ENCODE measurements at places on chromosomes 1 and 21.

GRCh38 chr1:220841293-220841692 lies 38.0 kb upstream of the HLX start:
- no peak for DNase-seq

DNA sequence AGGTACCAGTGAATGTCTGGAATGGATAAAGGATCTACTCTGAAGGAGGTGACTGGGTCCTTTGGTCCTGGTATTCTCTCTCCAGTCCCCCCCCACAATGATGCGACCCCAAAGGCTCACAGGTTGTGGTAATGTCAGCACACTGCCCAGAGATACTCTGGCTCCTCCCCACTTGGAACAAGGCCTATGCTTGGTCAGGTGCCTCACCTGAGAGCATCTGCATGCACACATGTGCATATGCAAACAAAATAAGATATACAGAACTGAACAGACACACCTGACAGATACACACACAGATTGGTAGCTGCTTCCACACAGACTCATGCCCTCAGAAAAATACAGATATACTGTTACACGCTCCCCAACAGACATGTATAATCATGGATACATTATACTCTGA lies 33.5 kb downstream of the DMAP1 start:
- DNase-seq, result no peak

DNA sequence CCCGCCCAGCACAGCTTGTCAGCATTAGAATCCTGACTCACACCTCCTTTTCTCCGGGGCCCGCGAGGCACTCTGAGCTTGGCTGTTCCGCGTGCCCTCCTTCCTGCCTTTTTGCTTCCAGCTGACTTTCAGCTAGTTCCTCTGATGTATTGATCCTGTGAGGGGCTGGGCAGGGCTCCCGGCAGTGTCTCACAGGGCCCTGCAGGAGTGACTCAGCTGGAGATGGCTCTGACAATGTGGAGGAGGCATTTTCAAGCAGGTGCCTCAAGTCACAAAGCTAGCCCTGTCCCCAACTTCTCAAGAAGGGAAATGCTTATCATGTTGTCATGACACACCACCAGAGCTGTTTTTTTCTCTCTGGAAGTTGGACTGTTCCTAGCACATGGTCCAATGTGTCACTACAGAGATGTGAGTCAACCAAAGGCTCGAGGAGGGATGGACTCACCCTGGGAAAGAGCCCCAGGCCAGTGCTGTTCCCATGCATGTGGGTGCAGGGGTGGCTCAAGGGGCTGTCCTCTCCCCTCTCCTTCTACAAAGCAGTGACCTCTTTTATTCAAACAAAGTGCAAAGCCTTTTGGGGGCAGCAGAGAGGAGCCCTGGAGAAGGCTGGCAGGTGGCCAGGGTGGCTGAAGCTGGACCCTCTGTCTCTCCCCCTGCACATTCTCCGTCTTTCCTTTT lies 30.6 kb downstream of the SYT6 start:
- DNase-seq, result no peak

GRCh38 chr1:3051270-3052268 lies 17.4 kb upstream of the PRDM16 start:
- no peak for DNase-seq

GRCh38 chr1:186987065-186987464 lies 158.3 kb downstream of the PLA2G4A start:
- no peak for DNase-seq

DNA sequence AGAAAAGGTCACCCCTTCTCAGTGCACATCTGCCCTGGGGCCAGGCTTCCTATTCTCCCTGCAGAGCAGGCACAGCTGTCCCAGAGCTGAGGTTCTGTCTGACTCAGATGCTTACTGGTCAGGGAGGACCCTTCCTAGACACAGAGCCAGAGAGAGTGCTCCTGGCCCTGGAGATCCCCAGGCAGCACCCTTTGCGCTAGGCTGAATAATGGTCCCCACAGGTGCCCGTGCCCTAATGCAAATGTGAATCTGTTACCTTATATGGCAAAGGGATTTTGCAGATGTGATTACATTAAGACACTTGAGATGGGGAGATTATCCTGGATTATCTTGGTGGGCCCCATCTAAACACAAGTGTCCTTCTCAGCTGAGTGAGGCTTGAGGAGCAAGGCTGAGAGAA lies 2.6 kb upstream of the TNNI1 start:
- DNase-seq, result no peak

DNA sequence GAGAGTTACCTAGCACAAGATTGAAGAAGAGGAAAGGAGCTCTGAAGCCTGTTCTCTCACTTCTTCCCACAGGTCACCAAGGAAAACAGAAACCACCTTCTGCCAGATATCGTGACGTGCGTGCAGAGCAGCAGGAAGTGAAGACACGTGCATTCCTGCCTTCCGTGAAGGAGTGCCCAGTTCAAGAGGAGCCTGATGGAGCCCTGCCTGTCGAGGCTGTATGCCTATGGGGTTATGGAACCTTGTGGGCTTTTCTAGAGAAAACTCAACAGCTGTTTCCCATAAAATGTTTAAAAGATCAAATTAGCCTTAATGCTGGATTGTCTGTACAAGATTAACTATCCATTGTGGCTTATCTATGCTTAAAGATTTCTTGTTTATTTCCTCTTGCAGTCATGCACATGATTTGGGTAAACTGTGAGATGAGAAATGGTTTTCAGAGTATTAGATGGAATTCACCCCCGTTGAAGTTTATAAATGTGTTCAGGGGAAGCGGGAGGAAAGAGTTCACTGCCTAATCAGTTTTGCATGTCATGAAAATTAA lies 27.8 kb downstream of the NTPCR start:
- DNase-seq, result no peak

DNA sequence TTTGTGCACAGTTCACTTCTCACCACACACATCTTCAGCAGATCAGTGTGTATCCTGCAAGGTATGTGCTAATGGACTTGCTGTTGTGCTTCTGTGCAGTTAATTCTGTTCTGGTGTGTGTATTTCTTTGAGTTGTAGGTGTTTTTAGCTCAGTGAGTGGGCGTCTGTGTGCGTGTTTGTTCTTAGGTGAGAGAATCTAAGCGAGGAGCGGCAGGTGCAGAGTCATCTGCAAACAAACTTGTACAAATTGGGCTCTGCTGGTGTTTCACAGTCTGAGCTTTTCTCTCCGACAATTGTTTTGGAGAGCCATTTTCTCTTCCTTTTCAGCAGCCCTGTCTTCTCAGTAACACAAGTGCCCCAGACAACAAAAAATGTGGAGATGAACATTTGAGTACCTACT lies 43.6 kb downstream of the ACP6 start:
- DNase-seq, result no peak

DNA sequence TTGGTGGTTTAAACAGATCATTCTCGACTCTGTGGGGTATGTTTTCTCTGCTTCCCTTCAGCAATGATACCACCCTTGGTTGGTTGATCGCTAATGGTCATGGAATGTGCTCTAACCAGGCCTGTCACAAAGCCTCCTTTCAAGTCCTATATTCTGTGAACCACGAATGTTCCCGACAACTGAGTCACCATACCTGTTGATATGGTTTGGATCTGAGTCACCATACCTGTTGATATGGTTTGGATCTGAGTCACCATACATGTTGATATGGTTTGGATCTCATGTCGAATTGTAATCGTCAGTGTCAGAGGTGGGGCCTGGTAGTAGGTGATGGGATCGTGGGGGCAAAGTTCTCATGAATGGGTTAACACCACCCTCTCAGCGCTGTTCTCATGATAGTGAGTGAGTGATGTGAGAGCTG lies 10.2 kb upstream of the CAMK2N1 start:
- no peak for DNase-seq

DNA sequence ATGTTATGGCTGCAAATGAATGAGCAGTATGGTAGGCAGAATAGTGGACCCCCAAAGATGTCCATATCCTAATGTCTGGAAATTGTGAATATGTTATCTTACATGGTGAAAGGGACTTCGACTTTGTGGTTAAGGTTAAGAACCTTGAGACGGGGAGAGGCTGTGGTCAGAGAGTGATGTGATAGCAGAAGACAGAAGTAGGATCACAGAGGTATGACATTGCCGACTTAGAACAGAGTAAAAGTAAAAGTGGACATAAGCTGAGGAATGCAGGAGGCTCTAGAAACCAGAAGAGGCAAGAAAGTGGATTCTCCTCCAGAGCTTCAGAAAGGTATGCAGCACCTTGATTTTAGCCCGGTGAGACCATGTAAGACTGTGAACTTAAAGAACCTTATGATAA lies 74.6 kb downstream of the CTH start:
- DNase-seq, result no peak

DNA sequence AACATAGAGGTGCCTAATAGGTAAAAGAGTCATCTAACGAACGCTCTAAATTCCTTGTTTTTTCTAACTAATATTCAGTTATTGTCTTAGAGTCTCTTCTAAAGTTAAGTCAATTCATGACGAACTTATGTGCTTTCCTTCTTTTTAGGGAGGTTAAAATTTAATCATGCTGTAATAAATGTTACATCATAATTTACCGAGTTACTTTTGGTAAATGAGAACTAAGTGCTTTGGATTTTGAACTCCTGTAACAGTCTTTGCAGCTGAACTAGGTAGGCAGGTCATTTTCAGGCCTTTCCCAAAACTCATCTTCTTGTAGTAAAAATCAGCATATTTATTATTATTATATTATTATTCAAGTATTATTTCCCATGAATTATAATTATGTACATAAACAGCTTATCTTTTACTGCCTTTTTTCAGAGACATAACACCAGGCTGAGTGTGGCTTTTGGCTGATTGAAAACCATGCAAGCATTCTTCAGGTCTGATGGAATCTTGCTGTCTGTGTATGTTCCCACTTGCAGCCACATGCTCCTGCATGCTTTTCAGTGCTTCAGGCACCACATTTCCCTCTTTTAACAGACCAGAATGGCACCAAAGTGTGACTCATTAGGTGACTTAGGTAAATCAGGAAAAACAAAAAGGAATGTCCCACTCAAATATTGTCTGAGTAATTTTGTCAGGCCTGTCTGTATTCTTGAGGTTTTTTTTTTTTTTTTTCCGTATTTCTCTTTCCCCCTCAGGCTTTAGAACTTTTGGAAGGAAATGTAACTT lies 81.0 kb upstream of the CD55 start:
- DNase-seq, result no peak

GRCh38 chr1:53460666-53461322 lies 1.6 kb downstream of the DMRTB1 start:
- DNase-seq, result no peak

GRCh38 chr1:95380909-95381308 lies 146.9 kb downstream of the RWDD3 start:
- no peak for DNase-seq

DNA sequence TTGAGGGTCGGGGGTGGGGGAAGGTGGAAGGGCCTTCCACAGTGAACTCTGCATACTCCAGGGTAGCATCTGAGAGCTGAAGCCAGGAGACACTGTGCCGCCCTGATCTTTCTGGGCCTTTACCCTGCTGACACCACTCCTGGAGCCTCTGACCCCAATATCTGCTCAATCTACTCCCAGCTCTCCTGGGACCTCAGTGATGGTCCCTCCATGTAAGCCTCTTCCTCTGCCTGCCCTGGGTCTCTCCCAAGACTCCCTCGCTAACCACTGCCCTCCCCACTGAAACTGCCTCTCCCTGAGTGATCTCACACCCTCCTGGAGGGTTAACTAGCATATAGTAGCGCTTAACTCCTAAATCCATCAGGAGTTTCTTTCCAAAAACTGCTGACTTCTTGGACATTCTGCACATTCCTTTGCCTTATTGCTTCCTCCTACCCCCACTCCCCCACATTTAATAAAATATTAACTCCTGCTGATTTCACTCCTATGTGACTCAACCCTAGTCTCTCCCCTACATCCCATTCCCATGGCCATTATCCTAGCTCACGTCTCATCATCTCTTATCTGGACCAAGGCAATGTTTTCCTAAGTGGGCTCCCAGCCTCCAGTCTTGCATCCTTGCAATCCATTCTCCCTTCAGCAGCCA lies 145.6 kb downstream of the HMGB4 start:
- DNase-seq, result no peak

DNA sequence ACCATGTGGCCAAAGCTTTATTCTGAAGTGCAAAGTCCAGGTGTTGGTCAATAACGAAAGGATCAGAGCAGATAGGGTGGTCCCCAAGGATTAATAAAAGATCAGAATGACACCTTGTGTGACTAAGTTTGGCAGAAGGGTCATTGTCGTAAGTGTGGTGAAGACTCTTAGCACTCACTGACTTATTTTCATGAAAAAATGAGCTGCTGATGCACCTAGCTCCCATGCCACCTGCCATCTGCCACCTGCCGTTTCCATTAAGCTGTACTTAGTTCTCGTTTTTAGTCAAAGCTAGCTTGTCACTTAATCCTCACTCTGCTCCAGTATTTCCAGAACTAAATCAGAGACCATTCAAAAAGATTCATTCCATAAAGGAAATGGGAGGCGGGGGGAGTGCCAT lies 112.6 kb downstream of the SEC16B start:
- DNase-seq, result no peak

DNA sequence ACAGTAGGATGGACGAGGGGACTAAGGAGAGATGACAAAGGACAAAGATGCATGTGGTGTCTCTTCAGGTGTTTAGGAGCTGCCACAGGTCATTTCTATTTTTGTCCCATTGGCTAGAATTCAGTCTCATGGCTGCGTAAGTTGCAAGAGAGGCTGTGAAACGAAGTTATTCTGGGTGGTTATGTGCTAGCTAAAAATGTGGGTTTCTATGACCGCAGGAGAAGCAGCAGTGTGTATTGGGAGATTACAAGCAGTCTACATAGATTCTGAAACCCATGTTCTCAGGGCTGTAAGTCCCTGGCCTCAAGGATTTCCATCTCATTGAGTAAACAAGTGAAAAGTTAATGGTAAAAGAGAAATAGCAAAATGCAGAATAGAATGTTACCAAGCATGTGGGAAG lies 110.7 kb downstream of the SPATA46 start:
- DNase-seq, result no peak

- DNase-seq, result no peak
Observed at GRCh38 chr1:203075236-203076030, 10.4 kb downstream of the MYOG start.

DNA sequence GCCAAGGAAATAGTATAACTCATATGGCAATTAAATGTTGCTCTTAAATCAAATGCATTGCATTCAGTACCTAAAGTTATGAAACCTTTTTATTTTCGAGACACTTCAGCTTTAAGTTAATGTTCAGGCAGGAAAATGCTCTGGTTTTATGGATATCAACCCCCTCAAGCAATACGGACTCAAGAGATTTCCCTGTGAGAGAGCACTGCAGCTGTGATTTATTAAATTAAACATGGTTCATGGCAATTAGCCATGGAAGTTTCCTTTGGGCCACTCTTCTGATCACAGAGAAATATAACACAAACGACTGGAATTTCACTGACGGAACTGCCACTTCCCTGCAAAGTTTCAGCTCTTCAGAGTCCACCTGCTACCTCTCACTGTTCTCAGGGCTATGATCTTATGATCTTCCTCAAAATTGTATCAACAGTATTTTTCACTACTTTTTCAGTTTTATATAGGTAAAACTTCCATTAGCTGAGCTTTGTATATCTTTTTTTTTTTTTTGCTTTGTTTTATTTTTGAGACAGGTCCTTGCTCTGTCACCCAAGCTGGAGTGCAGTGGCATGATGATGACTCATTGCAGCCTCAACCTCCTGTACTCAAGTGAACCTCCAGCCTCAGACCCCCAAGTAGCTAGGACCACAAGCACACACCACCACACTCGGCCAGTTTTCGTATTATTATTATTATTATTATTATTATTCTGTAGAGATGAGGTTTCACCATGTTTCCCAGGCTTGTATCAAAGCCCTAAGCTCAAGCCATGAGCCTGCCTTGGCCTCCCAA lies 923.1 kb upstream of the TMPRSS15 start:
- no peak for DNase-seq

Measured in activated CD8-positive, alpha-beta memory T cell treated with anti-CD3 and anti-CD28 coated beads, Interleukin-2, amount 10 ng/mL, durations not matched to agents 7 days and 5 days (primary cell).